ENCODE measurements at places on chromosomes 6 and 20.

GRCh38 chr6:2663123-2663522 lies 87.6 kb downstream of the MYLK4 start:
- DNase-seq, result no peak

GRCh38 chr20:3931664-3932063 lies 42.5 kb downstream of the PANK2 start:
- no peak for DNase-seq

DNA sequence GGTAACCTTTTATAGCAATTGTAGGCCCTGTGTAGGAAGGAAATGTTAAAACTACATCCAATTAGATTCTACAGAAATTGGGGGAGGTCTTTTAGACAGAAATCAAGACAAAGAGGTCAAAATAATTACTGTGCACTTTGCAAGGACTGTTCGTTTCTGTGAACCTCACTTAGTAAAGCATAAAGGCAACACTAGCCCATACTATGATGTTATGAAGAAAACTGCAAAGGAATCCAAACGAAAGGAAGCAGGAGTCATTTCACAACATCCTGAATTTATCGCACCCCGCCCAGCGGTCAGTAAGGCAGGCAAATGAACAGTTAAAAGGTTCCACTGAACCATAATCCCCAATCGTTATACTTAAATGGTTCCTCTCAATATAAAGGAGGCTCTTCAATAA lies 429.5 kb upstream of the ARID1B start:
- DNase-seq, result no peak

GRCh38 chr6:162056745-162057144 lies 670.8 kb downstream of the PRKN start:
- DNase-seq, result no peak

- no peak for DNase-seq
These were observed 1003.1 kb downstream of the KIF16B start for GRCh38 chr20:15570156-15570555.

DNA sequence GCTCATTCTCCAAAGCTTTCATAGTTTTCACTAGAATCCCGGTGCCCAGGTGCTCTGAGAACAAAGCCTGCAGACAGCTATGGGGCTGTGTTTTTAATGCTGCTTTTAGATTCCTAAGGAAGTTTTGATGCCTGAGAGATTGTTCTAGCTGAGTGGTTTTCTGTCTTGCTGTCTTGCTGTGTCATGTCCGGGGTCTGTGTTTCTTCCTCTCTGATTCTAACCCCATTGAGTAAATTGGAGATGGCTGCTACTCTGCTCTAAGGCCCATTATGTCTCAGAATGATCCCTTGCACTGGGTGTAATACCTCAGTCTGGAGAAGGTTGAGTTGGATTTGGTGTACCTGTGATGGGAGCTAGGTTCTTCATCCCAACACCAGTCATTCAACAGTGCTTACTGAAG lies 63.4 kb downstream of the ARID1B start:
- no peak for DNase-seq

- DNase-seq, result no peak
These were observed 300.5 kb upstream of the SUPT3H start for GRCh38 chr6:45678285-45678607.

GRCh38 chr6:1605004-1605892 lies 4.5 kb upstream of the FOXC1 start:
- no peak for DNase-seq
